ENCODE measurements at places on chromosomes 1 and 21. TPM values are rescaled to one million over a fixed set of nuclear protein-coding genes. Genes with fewer than 3 reads are reported as not detected.
A peak's percentile ranks its signal among the peaks of the same experiment; 100 is the strongest.

DNA sequence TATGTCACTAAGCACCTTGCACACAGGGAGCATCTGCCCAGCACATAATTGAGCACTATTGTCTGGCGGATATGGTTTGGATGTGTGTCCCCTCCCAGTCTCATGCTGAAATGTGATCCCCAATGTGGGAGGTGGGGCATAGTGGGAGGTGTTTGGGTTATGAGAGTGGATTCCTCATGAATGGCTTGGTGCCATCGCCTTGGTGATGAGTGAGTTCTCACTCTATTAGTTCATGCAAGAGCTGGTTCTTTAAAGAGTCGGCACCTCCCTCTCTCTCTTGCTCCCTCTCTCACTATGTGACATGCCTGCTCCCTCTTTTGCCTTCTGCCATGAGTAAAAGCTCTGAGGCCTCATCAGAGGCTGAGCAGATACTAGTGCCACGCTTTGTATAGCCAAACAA lies 9.5 kb downstream of the CTSK start:
- DNase-seq, result no peak

DNA sequence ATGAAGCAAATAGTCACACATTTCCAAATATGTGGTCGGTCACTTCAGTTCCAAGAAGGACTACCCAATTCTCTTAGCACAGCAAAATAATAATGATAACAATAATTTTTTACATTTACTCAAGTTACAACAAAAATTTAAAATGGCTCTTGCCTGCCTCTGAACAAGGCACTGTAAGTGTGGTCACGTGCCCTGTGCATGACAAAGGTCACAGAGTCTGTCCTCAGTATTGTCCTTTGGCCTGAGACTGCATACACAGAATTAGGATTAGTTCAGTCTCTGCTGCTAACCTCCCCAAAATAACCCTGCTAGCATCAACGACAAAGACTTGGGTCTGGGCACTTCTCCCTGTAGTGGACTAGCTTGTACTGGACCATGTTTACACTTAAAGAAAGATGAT lies 297.1 kb upstream of the DUSP10 start:
- peak; percentile 63 for DNase-seq

DNA sequence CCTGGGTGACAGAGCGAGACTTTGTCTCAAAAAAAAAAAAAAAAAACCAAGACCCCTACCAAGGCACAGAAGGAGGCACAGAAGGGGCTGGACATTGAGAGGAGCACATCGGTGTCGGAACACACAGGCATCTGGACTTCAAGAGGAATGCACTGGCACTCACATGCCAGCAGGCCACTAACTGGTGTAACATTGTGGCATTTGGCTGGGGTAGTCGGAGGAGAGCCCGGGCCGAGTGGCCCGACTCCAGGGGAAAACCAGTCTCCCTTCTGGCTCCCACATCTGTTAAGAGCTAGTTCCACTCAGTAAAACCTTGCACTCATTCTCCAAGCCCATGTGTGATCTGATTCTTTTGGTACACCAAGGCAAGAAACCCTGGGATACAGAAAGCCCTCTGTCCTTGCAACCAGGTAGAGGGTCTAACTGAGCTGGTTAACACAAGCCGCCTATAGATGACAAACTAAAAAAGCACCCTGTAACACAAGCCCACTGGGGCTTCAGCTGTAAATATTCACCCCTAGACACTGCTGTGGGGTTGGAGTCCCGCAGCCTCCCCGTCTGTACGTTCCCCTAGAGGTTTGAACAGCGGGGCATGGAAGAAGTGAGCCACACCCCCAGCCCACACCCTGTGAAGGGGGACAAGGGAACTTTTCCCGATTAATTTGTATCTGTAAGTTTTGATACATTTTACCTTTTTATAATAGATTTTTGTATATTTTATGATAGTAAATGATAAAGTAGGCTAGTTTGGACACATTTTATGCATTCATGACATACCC lies 17.2 kb upstream of the AKIRIN1 start:
- no peak for DNase-seq

- no peak for DNase-seq
These were observed 49.0 kb upstream of the CLIC4 start for GRCh38 chr1:24696041-24696755.

DNA sequence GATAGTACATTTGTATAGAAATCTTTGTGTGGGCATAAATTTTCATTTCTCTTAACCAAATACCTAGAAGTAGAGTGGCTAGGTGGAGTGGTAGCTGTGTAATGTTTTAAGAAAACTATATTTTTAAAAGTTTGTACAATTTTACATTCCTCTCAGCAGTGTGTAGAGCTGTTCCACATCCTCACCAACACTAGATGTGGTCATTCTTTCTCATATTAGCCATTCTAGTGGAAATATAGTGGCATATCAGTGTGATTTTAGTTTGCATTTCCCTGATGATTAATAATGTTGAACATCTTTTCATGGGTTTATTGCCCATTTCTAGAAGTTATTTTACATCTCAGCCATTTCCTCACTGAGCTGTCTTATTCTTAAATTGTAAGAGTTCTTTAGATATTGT lies 65.5 kb downstream of the ITSN1 start:
- no peak for DNase-seq

DNA sequence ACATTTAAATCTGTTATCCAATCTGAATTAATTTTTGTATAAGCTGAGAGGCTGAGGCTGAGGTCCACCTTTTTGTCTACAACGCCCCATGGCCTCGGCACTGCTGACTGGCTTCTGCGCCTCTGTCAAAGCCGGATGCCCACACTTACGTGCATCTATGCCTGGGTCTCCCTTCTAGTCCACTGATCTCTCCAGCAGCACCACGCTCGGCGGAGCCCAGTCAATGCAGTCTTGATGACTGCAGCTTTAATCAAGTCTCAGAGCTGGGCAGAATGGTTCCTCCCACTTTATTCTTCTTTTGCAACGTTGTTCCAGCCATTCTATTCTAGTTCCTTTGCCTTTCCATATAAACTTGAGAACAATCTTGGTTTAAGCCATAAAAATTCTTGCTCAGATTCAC lies 9.4 kb downstream of the PRDM15 start:
- DNase-seq, result no peak

DNA sequence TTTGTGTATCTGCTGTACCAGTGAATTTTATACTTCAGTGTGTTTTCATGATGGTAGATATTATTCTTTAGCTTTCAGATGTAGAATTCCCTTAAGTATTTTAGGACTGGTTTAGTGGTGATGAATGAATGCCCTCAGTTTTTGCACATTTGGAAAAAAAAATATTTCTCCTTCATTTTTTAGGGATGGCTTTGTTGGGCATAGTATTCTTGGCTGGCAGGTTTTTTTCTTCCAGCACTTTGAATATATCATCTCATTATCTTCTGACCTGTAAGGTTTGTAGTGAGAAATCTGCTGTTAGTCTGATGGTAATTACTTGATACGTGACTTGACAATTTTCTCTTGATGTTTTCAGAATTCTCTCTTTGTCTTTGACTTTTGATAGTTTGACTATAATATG lies 66.8 kb downstream of the XPR1 start:
- no peak for DNase-seq

DNA sequence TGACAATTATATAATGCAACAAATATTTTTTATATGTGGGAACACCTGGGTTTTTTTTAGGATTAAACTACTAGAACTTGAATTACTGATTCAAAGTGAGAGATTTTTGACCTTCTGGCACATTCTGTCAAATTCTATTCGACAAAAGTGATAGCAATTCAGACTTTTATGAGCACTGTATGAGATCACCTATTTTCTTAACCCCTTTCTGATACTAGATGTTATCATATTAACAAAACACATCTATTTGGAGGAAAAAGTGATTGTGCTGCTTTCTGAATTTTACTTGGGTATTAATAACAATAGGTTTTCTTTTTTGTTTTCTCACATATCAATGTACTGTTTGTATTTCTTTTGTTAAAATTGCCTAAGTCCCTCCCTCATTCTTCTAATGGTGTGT lies 174.9 kb upstream of the GREM2 start:
- DNase-seq, result no peak

- DNase-seq, result peak; percentile 84
These were observed 3.6 kb downstream of the REN start for GRCh38 chr1:204162494-204163074.

DNA sequence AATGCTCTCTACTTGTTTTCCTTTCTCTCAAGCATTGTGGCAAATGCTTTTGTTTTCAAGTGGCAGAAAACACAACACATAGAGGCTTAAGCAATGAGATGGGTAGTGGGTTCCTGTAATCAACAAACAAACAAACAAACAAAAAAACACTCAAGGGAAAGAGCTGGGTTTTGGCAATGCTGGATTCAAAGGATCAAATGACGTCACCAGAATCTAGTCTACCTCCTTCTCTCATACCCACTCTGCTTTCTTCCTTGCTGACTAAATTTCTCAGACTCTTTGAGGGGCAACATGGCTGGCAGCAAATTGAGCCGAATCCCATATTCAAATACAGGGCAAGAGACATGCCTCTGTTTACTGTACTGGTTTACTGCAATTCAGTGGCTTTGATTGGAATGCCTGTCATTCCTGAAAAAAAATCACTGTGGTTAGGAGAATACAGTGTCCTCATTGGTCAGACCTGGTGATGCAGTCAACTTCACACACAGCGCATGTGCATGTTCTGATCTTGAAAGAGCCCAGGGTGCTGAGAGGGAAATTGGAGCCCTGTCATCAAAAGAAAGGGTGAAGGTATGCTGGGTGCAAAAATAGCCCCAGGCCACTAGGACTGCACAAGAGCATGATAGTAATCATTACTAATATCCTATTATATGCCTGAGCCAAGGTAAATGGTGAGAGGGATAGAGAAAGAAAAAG lies 356.2 kb downstream of the KCTD3 start:
- DNase-seq, result no peak

DNA sequence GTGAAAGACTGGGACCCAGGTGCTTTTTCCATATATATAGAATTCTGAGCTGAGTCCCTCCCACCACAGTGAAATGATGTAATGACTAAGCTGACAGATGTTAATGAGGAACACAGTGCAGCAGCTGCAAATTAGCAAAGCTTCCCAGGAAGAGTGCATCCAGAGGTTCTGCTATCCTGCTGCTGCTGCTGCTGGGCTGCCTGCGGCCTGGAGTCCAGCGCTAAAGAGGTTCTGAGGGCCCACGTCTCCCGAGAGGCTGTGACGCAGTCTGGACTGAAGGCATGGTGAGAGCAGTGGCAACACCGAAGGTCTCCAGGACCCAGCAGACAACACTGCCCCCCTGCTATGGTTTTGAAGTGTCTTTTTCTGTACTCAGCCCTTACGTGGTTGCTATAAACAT lies 63.9 kb downstream of the URB2 start:
- DNase-seq, result no peak

DNA sequence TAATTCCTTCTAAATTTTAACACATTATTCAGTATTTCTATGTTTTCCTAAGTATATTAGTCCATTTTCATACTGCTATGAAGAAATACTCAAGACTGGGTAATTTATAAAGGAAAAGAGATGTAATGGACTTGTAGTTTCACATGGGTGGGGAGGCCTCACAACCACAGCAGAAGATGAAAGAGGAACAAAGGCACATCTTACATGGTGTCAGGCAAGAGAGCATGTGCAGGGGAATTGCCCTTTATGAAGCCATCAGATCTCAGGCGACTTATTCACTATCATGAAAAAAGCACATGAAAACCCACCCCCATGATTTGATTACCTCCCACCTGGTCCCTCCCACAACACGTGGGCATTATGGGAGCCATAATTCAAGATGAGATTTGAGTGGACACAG lies 15.6 kb downstream of the GBP5 start:
- DNase-seq, result no peak

- DNase-seq, result no peak
These were observed 997 bp downstream of the CASZ1 start for GRCh38 chr1:10795276-10796021.

- DNase-seq, result peak; percentile 87
These were observed 10.0 kb downstream of the SLX9 start for GRCh38 chr21:44949779-44950198.

GRCh38 chr1:67352211-67352610 lies 44.5 kb downstream of the IL12RB2 start:
- no peak for DNase-seq

GRCh38 chr1:230167419-230167852 lies 100.4 kb downstream of the GALNT2 start:
- peak; percentile 47 for DNase-seq

DNA sequence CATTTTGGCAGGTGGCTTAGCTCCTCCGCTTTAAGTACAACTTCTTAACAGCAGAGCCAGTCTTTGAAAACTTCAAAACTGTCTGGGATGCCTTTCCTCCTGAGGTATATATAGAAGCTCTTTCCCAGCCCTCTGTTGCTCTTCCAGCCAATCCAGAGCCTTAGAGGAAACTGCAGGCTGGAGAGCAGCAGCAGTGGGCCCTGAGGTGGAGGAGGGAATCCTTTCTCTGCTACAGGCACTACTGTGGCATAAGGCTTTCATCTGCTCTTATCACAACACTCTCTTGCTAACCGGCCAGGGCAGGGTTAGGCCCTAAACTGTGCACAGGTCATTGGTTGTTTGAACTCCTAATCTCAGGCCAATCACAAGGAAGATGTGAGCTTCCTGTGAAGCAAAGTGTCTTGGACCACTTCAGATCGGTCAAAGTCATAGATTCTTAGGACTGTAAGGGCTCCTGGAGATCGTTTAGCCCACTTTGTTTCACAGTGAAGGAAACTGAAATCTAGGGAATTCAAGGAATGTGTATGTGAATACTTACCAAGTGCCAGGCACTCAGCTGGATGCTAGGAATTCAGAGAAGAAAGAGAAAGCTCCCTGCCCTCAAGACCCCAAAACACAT lies at the start of gene RGS5:
RGS5 (minus strand) TSS at position 84 of the 619 bp plus-strand sequence; CDS start at position 3, 81 bp downstream.
- DNase-seq, result no peak

- peak; percentile 43 for DNase-seq
These were observed 339.2 kb upstream of the KAZN start for GRCh38 chr1:14259191-14259757.

DNA sequence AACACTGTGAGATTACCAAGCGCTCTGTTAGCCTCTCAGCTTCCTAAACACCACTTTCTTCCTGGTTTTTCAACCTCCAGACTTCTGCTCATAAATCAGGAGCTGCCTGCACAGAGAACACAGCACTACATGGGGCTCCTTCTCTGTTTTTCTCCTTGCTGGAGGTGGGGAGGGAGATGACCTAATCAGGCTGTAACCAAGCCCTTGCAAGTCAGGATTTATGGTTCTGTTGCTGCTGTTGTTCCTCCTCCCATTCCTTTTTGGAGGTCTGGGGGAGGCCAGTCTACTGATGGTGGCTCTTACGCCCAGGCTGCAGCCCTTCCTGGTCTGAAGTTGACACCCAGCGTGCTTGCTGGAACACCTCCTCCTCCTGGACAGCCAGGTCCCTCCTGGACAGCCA lies 80.9 kb upstream of the AJAP1 start:
- DNase-seq, result no peak

DNA sequence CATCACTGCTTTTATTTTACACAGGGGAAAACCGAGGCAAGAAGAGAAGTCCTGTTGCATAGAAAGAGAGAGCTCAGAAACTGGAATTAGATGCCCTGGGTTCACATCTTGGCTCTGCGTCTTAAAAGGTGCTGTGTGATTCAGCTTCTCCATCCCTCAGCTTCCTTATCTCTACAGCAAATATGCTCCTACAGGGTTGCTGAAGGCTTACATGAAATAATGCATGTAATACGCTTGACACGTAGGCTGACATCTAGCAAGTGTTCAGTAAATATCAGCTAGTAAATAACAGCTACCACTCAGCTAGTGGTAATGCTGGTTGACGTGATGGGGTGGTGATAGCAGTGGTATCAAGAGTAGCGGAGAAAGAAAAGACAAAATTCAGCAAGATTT lies 77.1 kb upstream of the CD55 start:
- DNase-seq, result no peak

NUAK2 gene
- total RNA-seq, result 1.7 TPM

OR2T6 gene
- total RNA-seq, result not detected

AADACL4 gene
- total RNA-seq, result not detected

S100A9 gene
- 36.3 TPM for total RNA-seq

SH2D1B gene
- 0.10 TPM for total RNA-seq

SIPA1L2 gene
- 3.0 TPM for total RNA-seq

PODN gene
- 3.0 TPM for total RNA-seq

ADGRL4 gene
- 2.7 TPM for total RNA-seq

KCNE2 gene
- total RNA-seq, result not detected

RAB25 gene
- total RNA-seq, result 1.7 TPM

Data from left lobe of liver (tissue), 2 donors.